Esophagus squamous epithelium (tissue), 5 donors: ENCODE measurements at places on chromosomes 4 and X. TPM values are rescaled to one million over a fixed set of nuclear protein-coding genes. Genes with fewer than 3 reads are reported as not detected.

WWC2 gene
- 7.9 TPM for total RNA-seq

- H3K4me1 ChIP-seq, result peaks cover 15% of the 10 kb centered on the region
- no peak overlapping the region for H3K4me3 ChIP-seq
- H3K27ac ChIP-seq, result no peak overlapping the region
- no peak for DNase-seq
Measured at GRCh38 chr4:182206916-182207315, 36.3 kb upstream of the TENM3 start.

DNA sequence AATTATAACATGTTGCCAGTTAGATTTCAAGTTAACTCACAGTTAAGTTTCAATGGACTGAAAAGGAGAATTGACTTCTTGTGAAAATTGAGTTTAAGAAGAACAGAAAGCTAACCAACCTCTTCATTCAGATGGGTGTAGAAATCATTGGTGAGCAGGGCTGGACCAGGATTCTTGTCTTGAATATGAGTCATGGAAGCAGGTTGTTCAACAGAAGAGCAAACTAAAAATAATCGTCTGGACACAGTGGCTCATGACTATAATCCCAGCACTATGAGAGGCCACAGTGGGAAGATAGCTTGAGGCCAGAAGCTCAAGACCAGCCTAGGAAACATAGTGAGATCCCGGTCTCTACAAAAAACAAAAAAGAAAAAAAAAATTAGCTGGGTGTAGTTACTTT, 98.2 kb downstream of the ARSJ start:
- H3K4me3 ChIP-seq, result no peak overlapping the region
- no peak for DNase-seq

GRCh38 chr4:6776920-6777635, 5.4 kb upstream of the KIAA0232 start:
- H3K4me1 ChIP-seq, result peaks cover 10% of the 10 kb centered on the region
- no peak overlapping the region for H3K4me3 ChIP-seq
- no peak for DNase-seq
- H3K27ac ChIP-seq, result no peak overlapping the region
- H3K36me3 ChIP-seq, result no peaks in the 10 kb centered on the region
- H3K27me3 ChIP-seq, result no peaks in the 10 kb centered on the region

- no peak for DNase-seq
- no peak overlapping the region for H3K27ac ChIP-seq
- H3K4me1 ChIP-seq, result peaks cover 3% of the 10 kb centered on the region
- no peaks in the 10 kb centered on the region for H3K36me3 ChIP-seq
- no peaks in the 10 kb centered on the region for H3K27me3 ChIP-seq
Measured at GRCh38 chr4:10981576-10981975, 297.0 kb upstream of the CLNK start.

- H3K4me3 ChIP-seq, result no peak overlapping the region
- no peaks in the 10 kb centered on the region for H3K36me3 ChIP-seq
- no peaks in the 10 kb centered on the region for H3K4me1 ChIP-seq
- H3K27ac ChIP-seq, result no peak overlapping the region
Measured at GRCh38 chrX:148270499-148270898, 229.9 kb upstream of the AFF2 start.
